ENCODE measurements at places on chromosomes 4 and X.
A peak's percentile ranks its signal among the peaks of the same experiment; 100 is the strongest.

DNA sequence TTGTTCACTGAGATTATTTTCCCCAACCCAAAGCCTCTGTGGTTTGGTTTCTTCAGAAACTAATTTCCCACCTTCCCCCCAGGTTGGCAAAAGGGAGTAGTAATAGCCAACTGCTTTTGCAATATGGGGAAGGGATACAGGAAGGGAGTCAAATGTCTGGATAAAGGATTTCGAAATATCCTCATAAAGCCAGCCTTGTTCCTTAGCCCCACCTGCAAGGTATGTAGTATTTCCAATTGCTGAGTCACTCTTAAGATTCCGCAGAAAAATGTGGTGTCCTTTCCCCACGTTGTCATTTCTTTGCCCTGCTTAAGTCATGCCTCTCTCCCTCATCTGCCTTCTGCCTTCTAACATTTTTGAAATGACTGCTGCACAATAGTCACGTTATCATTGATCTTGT lies 138.8 kb upstream of the DCAF8L1 start:
- no peak for DNase-seq

DNA sequence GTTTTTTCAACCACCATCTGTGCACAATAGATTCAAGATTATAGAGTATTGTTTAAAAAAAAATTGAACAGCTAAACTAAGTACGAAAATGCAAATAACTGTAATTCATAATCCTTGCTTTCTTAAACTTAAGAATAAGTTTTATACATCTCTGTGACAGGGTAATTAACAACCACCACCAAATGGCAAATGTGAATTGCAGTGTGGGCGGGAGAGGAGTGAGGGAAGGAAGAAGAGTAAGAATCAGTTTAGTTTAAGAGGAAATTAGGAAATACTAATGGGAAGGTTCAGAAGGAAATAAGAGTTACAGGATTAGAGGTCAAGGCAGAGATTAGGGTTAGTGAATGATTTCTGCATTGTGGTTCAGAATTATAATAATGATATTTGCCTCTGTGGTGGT lies 430.9 kb downstream of the SPRY1 start:
- no peak for DNase-seq

DNA sequence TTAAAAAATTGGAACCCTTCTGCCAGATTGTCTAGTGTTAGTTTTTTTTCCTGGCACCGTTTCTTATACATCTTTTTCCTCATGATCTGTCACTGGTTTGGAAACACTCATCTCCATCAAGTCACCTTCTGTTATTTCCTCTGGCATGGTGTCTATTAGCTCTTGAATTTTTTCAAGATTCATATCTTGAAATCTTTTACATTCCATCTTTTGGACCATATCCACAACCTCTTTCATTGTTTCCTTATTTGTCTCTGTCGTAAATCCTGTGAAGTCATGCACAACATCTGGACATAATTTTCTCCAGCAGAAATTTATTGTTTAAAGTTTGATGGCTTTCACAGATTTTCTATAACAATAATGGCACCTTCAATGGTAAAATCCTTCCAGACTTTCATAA lies 10.2 kb upstream of the TMEM185A start:
- DNase-seq: no peak

GRCh38 chrX:149504226-149504914 lies 736 bp downstream of the IDS start:
- no peak for DNase-seq

GRCh38 chr4:10032625-10033024 lies 11.3 kb upstream of the SLC2A9 start:
- peak; percentile 53 for DNase-seq

DNA sequence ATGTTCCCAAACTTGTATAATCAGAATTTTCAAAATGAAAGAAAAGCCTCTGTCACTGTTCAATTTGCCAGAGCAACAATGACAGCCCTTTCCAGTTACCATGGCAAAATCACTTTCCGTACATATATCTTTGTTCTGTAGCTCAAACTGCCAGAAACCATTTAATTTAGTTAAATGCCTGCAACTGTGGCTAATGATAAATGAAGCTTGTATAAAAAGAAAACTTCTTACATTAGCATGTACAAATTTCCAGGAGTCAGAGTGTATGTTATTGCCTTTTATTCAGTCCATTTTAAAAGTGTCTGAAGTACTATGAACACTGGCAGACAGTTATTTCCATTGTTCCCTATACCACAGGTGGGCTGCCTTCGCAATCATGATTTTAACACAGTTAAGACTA lies 30.3 kb downstream of the ARAP2 start:
- DNase-seq: no peak

DNA sequence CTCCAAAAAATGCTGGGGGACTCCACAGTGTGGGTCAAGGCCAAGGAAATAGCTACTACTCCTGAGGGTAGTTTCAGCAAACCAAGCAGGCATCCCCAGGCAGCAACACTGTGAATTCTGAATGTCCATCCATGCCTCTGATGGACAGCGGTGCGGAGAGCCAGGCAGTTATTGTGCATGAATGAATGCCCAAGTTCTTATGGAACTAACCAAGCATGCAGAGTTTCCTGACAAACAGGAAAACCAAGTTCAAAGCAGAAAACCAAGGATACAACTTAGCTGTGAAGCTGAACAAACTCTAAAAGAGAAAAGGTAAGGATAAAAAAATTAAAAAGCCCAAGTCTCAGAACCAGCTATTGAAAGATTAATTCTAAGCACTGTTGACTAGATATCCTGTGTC lies 642.6 kb upstream of the HS3ST1 start:
- DNase-seq: no peak

DNA sequence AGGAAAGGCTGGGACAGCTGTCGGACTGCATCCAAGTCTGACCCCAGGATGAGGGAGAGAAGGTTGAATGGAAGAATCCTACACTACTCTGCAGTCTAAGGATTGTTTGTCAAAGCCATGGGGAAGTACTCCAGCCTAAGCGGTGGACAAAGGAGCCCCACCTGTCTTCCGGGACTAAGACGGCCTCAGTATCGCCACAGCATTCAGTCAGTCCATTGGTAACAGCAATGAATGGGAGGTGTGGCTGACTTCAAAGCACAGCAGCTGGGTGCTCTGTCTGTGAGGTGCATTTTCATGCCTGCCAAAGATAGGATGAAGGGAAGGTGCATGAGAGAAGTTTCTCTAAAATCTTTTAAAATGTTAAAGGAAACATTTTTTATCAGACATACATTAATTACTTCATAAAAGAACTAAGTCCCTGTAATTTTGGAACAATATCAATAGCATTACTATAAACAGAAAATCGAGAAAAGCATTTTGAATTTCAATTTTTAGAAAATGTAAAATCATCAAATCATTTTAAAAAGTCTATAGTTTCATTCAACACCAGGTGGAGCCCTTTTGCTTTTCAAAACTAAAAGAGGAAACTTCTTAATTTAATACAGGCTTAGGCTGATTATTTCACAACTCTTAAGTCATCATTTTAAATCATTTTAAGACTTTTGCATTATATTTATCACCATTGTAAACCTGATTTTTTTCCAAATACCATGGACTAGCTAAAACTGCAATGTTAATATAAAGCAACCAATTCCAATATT lies 27.6 kb upstream of the INTU start:
- peak; percentile 16 for DNase-seq

DNA sequence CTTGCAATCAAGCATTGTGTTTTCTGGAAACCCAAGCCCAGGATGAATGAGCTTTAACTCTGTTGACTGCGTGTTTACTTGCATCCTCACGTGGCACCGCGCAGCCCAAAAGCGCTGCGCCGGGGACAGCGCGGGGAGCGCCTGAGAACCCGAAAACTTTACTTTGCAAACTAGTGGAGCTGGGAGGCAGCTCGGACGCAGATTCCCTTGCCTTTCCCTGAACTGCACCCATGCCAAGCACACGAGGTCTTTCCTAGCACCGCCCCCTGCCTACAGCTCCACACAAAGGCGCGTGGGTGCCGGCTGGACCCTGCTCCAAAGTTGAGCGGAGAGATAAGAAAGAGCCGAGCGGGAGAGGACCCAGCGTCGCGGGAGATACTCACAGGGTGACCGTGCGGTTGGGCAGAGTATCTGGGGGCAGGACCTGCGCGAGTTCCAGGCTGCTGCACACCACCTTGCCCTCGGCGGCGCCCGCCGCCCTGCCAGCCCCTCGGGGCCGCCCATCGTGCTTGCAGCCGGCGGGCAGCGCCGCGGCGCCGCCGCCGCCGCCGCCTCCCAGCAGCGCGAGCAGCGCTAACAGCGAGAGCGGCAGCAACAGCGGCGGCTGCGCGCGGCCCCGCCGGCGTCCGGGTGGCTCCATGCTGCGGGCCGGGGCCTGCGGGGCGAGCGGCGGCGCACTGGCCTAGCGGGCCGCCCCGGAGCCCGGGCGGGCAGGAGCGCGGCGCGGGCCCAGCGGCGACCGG lies 550 bp downstream of the ADGRA3 start:
- peak; percentile 30 for DNase-seq

GRCh38 chr4:37389967-37390580 lies 145.5 kb downstream of the NWD2 start:
- DNase-seq: no peak

- DNase-seq: no peak
These were observed 42.8 kb downstream of the FHL1 start for GRCh38 chrX:136190038-136190713.

GRCh38 chr4:139745111-139745639 lies 79.6 kb downstream of the MGST2 start:
- DNase-seq: no peak

GRCh38 chr4:147740176-147740575 lies 8.3 kb downstream of the ARHGAP10 start:
- no peak for DNase-seq

DNA sequence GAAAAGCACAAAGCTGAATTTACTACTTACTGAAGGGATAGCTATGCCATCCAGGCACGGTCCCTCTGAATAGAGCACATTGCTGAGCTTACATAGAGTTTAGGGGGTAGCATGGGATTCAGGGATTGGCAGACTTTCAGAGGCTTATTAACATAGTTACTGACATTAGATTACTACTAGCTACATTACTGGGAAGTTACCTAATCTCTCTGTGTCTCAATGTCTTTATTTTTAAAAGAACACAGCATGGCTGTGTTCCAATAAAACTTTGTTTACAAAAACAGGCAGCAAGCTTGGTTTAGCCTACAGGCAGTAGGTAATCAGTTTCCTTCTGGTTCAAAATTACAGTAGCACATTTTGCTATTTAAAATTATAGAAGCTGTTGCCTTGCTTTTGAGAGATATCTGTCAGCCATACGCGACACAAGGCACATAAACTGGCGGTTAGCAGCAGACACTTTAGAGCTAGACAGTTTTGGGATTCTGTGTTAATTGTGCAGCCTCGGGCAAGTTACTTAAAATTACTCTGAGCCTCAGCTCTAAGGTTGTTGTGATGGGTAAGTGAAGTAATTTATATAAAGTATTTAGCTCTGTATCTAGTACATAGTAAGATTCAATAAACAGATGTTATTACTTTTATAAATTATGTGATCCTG lies 6.9 kb downstream of the KLHL8 start:
- no peak for DNase-seq

DNA sequence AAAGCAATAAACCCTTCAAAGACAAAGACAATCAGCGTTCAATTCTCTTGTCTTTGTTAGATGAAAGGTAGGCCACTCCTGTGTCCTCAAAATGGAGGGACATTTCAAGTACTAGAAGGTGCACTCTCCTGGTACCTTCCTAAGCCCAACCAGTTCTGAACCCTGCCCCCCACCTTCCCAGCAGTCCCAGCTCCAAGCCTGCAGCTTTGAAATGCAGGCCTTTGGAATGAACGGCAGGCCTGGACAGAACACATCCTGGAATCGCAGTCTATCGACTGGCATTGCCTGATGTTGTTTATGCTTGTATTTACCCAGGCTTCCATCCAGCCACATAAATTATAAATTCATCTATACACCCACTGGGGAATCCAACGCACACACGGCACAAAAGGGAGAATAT lies 47.4 kb downstream of the RASGEF1B start:
- no peak for DNase-seq

DNA sequence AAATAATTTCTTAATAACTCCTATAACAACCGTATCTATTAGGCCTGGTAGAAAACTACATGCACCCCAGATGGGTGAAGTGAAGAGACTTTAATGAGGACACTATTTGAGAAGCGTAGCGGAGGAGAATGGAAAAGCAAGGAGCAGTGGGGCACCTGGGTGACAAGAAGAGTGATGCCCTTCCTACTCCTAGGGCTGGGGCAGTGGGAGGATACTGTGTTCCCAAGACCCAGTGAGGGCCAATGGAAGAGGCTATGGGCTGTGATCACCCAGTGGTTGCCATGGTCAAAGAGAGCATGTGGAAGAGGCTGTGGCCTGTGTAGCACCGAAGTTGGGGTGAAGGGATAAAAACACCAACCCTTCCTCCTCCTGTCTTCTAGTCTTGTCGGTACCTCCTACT lies 86.5 kb upstream of the SHISA3 start:
- DNase-seq: no peak

DNA sequence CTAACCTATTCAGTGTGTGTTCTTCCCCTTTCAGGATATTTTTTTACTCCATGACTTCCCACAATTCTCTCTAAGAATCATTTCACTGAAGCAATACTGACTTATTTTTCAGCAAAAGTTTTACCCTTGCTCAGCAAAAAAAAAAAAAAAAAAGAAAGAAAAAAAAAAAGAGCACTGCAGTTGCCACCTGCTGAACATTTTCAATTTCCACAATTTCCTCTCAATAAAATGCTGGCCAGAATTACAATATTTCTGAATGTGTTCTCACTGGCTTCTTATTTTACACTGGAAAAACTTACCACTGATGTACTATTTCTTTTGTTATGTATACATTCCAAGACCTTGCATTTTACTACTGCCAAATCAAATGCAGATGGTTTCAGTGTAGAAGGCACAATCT lies 210.4 kb downstream of the PAPSS1 start:
- no peak for DNase-seq

- DNase-seq: peak; percentile 1
These were observed 39.6 kb upstream of the SLC7A3 start for GRCh38 chrX:70970482-70970995.

- DNase-seq: no peak
These were observed 22.4 kb upstream of the MXD4 start for GRCh38 chr4:2284161-2284933.

- DNase-seq: no peak
These were observed 94.7 kb upstream of the DIPK2B start for GRCh38 chrX:45295259-45295986.

- DNase-seq: no peak
These were observed 146.7 kb upstream of the ZXDB start for GRCh38 chrX:57445076-57445475.

- DNase-seq: no peak
These were observed 2296.6 kb upstream of the AGA start for GRCh38 chr4:179738822-179739221.

DNA sequence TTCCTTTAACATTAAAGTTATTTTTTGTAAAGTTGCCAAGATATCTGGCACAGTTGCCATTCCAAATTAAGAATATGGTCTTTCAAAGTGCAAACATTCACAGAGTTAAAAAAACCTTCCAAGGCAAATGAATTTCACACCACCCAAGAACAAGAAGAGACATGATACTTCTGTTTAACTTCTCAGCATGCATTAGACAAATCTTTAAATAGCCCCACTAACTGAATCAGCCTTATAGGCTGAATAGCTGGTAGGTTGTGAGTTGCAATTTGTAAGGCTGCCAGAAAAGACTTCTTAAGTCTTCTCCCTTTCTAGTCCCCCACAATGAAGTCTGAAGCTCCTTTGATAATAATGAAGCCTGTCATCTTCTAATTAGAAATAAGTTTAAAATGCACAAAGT lies 95.6 kb downstream of the MAPK10 start:
- DNase-seq: no peak
